Forelimb muscle (tissue), 1 donor: ENCODE measurements at places on chromosomes 2 and 18.

- no peak for DNase-seq
These were observed 48.9 kb downstream of the DYNC1I2 start for GRCh38 chr2:171735991-171736710.

DNA sequence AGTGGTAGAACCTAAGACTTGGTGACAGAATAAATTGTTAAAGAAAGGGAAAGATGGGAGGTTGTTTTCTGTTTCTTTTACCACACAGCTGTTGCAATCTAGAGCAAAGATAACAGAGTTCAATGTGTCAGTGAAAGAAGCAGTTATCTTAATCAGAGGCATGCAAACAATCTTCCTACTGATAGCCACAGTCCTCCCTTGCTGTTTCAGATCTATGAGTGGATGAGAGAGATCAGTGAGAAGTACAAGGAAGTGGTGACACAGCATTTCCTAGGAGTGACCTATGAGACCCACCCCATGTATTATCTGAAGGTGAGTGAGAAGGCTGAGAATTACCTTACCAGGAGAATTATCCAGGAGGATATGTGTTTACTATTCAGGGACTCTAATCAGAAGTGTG is 15.9 kb downstream of the CPO start:
- DNase-seq: no peak

- no peak for DNase-seq
These were observed 127.6 kb downstream of the NCOA1 start for GRCh38 chr2:24618680-24619079.

- no peak for DNase-seq
These were observed 230.6 kb upstream of the ID2 start for GRCh38 chr2:8451273-8451672.

DNA sequence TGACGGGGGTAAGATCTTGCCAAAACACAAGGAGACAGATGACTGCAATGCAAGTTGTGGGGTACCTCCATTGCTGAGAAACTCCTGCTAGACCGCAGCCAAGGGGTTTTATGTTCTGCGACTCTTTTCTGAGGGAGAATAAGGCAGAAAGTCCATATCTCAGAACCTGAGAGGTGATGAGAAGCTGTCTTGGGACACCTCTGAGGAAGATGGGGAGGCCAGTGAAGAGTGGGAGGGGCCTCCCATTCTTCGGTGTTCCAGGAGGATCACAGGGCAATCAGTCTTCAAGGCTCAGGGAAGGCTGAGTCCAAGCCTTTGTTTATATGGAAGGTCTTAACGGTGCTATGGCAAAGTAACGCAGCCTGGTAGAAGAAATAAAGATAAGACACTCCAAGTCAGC is 18.0 kb downstream of the CYP27A1 start:
- no peak for DNase-seq
